Stimulated activated CD8-positive, alpha-beta memory T cell treated with anti-CD3 and anti-CD28 coated beads, Interleukin-4, amount 100 ng/mL, for 1 hour (primary cell): ENCODE measurements at places on chromosomes 13 and 19.

DNA sequence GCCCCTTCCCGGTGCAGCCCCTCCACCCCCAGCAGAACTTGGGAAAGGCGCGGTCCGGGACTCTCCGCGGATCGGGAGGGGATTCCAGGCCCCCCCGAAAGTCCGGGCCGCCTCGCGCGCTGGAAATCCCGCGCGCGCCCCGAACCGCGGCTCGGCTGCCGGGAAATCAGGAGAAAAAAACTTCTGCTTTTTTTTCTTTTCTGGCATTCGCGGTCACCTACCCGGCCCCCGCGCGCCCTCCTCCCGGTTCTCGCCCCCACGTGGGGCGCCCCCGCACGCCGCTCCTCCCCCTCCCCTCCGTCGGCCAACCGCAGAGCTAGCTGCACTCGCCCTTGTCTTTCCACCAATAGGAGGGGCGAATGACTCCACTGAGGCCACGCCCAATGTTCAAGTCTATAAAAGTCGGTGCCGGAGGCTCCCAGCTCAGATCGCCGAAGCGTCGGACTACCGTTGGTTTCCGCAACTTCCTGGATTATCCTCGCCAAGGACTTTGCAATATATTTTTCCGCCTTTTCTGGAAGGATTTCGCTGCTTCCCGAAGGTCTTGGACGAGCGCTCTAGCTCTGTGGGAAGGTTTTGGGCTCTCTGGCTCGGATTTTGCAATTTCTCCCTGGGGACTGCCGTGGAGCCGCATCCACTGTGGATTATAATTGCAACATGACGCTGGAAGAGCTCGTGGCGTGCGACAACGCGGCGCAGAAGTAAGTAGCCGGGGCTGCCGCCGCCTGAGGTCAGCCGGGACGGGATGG, at the start of gene GADD45B:
TSS of gene GADD45B (plus strand) at position 426 of the 749 bp plus-strand sequence. CDS start at position 658, 232 bp downstream.
- DNase-seq, result peak; percentile 95

GRCh38 chr13:49494645-49495044, 1.1 kb upstream of the PHF11 start:
- no peak for DNase-seq

- DNase-seq, result no peak
Measured at GRCh38 chr13:76971851-76972829, 19.7 kb upstream of the CLN5 start.

- no peak for DNase-seq
Measured at GRCh38 chr13:25821776-25822175, 230.0 kb downstream of the SHISA2 start.

- DNase-seq, result no peak
Measured at GRCh38 chr19:38833092-38833425, 1.5 kb upstream of the ECH1 start.

DNA sequence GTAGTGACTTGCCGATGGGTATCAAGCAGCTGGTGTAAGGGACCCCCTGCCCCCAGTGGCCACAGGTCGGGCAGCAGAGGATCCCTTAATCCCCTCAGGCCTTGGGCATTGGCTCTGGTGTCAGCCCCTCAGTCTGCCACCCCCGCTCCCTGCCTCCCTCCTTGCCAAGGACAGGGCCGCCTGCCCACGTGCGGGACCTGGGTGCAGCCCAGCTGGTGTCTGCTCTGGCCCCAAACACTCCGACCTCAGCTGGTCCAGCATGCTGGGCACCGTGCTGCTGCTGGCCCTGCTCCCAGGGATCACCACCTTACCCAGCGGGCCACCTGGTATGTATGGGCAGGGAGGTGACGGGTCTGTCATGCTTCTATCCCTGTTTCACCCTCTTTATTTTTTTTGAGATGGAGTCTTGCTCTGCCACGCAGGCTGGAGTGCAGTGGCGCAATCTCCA, at the start of gene TGFBR3L:
TSS of gene TGFBR3L (plus strand) at position 233 of the 448 bp plus-strand sequence.
- no peak for DNase-seq

- DNase-seq, result no peak
Measured at GRCh38 chr19:7981199-7981598, 24.2 kb downstream of the ELAVL1 start.

- DNase-seq, result no peak
Measured at GRCh38 chr13:73970421-73971055, 163.7 kb downstream of the KLF12 start.

- DNase-seq, result no peak
Measured at GRCh38 chr19:28960586-28960985, 252.4 kb downstream of the UQCRFS1 start.

GRCh38 chr13:77002590-77003190, 10.8 kb downstream of the CLN5 start:
- DNase-seq, result no peak

GRCh38 chr19:1857648-1858326, 5.6 kb downstream of the KLF16 start:
- DNase-seq, result no peak
